ENCODE measurements at places on chromosomes 6 and 20. TPM values are rescaled to one million over a fixed set of nuclear protein-coding genes. Genes with fewer than 3 reads are reported as not detected.

GRCh38 chr20:11754451-11754850 lies 163.2 kb upstream of the BTBD3 start:
- DNase-seq = no peak

DNA sequence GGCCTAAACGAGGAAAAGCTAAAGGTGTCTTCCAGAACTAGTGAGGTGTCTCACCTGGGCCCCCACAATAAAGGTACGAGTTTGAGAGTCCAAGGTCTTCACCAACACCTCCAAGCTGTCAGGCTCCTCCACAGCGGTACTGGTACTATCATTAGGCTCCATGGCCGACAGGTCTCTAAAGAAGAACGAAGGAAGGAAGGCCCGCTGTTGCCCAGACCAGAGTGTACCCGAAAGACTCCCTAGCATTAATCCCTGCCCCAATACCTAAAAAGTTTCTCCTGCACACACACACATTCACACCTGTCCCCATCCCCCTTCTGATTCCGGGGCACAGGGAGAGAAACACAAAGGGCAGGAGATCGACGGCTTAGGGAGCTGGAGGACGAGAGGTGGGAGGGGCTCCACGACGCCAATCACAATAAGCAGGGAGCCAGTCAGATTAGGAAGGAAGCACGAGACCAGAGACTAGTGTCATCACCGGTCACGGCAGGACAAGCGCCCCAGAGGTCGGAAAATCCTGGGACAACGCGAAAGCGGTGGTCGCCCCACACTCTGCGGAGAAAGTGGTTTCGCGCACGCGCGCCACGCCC lies 764 bp downstream of the BAG6 start:
- no peak for DNase-seq

DNA sequence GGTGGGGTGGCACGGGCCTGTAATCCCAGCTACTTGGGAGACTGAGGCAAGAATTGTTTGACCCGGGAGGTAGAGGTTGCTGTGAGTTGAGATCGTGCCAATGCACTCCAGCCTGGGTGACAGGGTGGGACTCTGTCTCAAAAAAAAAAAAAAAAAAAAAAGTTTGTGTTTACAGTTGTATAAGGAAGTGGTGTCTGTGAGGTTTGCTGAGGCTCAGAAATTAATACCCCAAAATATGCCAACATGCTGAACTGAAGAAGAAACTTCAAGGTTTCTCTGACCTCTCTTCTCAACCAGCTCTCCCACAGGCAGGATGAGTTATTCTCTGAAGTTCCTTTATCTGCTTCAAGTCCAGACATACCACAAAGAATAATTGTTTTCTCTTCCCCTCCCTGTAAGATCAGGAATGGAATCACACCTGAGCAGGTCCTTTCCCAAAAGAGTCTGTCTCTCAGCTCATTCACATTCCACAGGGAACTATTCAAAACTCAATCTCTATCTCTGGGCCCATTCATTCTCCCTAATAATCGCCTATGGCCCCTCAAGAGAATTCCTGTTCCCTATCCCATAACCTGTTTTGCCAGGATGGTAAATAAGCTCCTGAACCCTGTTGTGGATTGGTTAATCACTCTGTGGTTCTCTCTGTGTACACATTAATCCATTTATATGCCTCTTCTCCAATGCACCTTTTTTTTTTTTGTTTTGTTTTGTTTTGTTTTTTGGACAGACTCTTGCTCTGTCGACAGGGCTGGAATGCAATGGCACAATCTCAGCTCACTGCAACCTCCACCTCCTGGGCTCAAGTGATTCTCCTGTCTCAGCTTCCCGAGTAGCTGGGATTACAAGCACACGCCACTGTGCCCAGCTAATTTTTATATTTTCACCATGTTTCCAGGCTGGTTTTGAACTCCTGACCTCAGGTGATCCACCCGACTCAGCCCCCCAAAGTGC lies 17.4 kb upstream of the KIFC1 start:
- DNase-seq = no peak

- no peak for DNase-seq
Observed at GRCh38 chr6:77019081-77019480, 444.2 kb downstream of the HTR1B start.

GRCh38 chr20:41279546-41280225 lies 37.8 kb downstream of the ZHX3 start:
- no peak for DNase-seq

DNA sequence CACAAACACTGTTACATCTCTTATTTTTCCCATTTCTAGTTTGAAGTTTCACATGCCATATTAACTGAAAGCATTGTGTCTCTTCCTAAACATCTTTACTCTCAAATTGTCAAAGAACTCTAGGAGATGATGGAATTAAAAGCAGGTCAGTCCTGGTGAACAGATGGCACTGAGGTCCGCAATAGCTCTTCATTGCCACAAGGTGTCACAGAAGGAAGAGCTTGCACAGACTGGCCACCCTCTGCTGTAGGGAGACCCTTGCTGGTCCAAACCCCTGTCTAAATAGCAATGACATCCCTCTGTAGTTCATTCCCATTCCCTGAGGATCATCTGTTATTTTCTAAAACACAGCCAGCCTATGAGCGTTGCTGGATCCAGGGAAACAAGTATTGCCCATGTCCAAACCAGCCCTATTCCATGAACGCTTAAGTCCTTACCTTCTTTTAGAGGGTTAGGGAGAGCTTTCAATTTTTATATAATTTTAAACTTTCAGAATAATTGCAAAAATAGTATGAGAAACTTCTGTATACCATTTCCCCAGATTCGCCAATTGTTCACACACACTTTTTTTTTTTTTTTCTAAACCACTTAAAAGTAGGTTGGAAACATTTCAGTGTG lies 10.1 kb upstream of the HDAC2 start:
- no peak for DNase-seq

DNA sequence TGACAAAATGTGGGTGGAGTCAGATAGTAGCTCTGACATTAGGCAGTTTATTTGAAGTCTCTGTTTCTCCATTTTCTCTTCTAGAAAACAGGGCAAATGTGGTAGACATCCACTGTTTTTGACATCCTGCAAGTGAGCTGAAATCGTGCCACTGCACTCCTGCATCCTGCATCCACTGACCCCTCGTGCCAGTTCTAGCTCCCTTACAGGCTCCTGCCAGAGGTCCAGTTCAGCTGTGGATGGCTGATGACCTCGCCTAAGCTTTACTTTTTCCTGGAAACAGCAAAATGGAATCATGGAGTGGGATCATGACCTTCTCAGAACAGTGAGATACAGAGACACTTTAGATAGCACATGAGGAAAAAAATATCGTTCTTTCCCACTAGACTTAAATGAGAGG lies 58.5 kb downstream of the TULP4 start:
- DNase-seq = no peak

DNA sequence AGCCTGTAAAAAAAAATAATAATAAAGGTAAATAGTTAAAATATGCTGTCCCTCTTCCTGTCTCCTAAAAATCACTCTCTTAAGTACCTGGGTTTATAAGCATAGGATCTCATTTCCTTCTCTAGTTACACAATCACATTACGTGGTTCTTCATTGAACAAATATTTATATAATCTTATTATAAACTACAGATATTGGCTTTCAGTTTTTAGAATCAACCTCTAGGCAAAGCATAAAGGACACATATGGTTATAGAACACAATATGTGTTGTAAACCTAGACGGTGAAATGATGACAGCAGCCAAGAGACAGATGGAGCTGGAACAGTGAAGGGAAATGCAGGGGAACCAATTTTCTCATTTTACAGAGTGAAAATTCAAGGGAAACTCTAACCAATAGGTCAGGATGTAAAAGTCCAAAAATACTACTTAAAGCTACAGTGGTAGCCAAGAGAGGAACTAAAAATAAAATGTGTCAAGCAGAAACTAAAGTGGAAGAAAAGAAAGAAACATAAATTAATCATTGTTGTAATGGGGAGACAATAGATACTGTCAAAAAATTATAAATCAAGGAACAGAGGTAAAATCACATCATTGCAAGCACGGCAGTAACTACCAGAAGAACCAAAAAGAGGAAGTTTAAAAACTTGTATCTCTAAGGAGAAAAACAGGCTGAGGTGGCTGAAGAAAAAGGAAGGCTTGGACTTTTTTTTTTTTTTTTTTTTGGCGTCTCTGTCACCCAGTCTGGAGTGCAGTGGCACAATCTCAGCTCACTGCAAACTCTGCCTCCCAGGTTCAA lies 82.8 kb upstream of the CDYL start:
- DNase-seq = no peak

DNA sequence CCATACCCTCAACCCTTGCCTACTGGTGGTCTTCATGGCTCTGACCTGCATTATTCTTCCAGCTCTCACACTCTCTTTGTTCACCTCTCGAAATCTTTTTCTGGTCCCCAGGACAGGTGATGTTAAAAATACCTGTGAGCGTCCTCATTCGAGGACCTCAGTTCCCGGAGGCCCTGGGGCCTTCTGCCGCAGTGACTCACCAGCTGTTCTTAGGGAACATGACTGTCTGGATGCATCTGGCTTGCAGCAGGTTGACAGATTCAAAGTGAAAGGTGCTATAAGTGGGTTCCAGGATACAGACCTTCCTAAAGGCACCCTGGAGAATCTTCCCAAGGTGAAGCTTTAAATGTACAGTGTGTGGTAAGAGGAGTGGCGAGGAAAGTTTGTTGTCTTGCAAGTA lies 210.4 kb upstream of the KCNG1 start:
- DNase-seq = no peak

GRCh38 chr6:111011360-111012142 lies 29.7 kb downstream of the RPF2 start:
- DNase-seq = no peak

- DNase-seq = no peak
Observed at GRCh38 chr6:4225161-4225872, 89.9 kb upstream of the ECI2 start.

DNA sequence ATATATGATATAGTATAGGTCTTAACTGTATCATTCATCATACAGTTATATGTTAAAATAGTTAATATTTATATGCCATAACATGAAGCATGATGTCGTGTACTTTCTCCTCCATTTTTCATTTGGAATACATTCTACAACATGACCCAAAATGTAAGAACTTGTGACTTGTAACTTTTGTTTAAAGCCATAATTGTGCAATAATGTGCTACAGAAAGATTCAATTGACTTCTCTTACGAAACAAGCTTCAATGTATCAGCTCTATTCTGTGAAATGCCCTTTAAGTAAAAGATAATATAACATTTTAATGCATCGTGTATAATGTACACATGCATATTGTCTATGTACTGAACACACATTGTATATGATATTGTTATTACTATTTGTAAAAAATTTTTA lies 76.7 kb upstream of the FABP7 start:
- no peak for DNase-seq

DNA sequence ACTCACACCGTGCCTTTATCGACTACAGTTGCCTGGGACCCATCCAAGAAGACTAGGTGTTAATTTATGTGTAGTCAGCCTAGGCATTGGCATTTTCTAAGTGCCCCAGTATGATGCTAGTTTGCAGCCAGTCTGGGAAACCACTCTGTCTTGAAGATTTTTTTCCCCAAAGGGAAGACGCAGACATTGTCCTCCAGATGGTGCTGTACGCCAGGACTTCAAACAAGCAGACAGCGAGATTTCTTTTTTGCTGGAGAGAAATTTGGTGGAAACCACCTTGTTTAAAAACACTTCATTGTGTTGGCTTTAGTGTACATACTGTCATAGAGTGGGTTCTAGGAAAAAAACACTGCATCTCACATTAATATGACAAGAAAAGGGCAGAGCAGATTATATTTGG lies 30.0 kb downstream of the ALDH5A1 start:
- DNase-seq = no peak

- DNase-seq = no peak
Observed at GRCh38 chr6:43943781-43944250, 173.8 kb downstream of the VEGFA start.

DNA sequence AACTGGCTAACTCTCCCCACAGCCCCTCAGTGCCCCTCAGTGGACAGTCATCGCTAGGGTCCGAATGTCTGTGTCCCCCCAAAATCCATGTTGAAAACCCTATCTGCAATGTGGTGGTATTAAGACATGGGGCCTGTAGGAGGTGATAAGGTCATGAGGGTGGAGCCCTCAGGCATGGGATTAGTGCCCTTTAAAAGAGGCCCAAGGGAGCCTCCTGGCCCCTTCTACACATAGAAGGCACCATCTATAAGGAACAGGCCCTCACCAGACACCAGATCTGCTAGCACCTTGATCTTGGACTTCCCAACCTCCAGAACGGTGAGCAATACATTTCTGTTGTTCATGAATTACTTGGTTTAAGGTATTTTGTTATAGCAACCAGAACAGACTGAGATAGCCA lies 6.7 kb upstream of the TRAF3IP2 start:
- DNase-seq = no peak

DNA sequence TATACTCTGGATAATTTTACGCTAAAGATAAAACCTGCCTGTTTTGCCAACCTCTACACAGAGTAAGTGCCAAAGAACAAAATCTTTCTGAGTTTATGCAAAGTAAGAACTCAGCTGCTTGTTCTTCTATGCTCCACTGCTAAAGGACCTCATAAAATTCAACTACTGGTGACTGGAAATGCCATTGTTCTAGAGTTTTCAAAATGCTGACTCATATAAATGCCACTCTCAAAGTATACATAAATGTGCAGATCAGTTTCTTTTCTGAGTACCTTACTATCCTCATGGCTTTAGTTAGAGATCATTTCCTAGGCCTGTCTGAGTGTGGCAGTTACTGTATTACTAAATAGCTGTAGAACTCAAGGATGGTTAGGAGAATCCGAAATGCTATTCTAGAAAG lies 45.6 kb downstream of the LYRM4 start:
- DNase-seq = no peak

DNA sequence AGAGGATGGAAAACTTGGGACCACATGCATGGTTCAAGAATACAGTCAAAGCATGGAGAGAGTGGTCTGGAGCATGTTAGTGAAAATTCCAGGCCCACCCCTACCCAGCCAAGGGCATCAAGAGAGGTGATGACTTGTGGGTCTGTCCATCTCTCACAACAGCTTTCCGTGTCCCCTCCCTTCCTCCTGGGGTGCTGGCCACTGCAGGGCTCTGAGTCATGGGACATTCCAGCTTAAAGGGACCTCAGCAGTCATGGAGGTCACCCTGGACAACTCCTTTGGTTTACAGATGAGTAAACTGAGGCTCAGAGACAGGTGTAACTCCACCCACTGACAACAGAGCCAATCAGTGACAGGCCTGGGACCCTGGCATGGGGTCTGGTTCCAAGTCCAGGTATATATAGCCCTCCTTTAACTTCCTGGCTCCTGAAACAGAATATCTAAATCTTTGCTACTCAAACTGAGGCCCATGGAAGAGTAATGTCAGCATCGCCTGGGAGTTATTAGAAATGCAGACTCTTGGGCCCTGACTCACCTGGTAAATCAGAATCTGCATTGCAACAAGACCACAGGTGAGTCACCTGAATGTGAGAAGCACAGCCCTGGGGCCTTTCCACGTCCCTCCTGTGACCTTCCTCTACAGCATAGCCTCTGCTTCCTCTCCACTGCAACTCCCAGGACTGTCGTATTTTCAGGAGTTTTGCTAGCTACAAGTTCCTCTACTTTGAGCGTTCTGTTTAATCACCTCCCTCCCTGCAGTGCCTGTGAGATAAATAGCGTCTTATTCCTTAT lies 170.2 kb downstream of the ZDHHC14 start:
- no peak for DNase-seq

Gene GSTA2
- not detected for polyA plus RNA-seq

Gene CLIC5
- polyA plus RNA-seq = 60.5 TPM

Gene C6orf132
- 1.8 TPM for polyA plus RNA-seq

Gene SPTLC3
- 4.2 TPM for polyA plus RNA-seq

Measured in right cardiac atrium (tissue), 5 donors.